ENCODE measurements at places on chromosomes 7 and 10. TPM values are rescaled to one million over a fixed set of nuclear protein-coding genes. Genes with fewer than 3 reads are reported as not detected.

GRCh38 chr7:86598721-86599120 lies 45.0 kb upstream of the GRM3 start:
- no peak for DNase-seq

DNA sequence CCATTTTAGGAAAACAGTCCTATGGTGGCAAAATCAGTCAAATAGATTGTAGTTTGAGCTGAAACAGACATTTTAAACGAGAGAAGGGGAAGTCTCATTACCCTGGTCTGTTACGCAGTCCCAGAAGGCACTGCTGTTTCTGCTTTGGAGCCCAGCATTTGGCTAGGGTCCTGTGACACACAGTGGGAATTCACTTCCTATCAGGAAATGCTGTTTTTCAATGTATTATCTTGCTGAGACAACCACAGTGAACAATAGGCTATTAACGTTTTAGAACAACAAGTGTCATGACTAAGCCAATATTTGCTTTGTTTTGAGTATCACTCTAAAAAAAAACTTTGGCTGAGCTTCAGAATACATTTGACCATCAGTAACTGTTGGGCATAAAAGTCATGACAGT lies 74.1 kb downstream of the ADD3 start:
- DNase-seq, result no peak

- DNase-seq, result no peak
Measured at GRCh38 chr7:148306759-148307158, 283.8 kb upstream of the C7orf33 start.

DNA sequence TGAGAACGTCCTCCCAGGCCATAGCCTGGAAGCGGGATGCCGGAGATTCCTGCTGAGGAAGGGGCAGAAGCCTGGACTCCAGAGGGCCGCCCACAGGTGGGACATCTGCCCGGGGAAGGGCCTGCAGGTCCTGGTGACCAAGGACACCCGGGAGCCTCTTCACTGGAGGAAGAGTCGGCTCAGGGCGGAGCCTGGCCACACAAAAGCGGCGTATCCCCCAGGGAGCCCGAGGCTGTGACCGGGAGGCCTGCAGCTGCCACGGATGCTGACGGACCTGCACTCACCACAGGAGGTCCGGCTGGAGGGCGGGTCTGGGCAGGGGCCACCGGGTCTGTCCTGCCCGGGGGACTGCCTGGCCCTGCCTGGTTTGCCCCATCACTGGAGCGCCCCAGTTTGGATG lies 15.5 kb upstream of the ADGRA1 start:
- no peak for DNase-seq

- no peak for DNase-seq
Measured at GRCh38 chr7:131346885-131347592, 19.4 kb downstream of the MKLN1 start.

PTPRN2 gene
- total RNA-seq, result 1.7 TPM

KIAA1549 gene
- 0.13 TPM for total RNA-seq
